ENCODE measurements at places on chromosomes 13 and 19.
A peak's percentile ranks its signal among the peaks of the same experiment; 100 is the strongest.

DNA sequence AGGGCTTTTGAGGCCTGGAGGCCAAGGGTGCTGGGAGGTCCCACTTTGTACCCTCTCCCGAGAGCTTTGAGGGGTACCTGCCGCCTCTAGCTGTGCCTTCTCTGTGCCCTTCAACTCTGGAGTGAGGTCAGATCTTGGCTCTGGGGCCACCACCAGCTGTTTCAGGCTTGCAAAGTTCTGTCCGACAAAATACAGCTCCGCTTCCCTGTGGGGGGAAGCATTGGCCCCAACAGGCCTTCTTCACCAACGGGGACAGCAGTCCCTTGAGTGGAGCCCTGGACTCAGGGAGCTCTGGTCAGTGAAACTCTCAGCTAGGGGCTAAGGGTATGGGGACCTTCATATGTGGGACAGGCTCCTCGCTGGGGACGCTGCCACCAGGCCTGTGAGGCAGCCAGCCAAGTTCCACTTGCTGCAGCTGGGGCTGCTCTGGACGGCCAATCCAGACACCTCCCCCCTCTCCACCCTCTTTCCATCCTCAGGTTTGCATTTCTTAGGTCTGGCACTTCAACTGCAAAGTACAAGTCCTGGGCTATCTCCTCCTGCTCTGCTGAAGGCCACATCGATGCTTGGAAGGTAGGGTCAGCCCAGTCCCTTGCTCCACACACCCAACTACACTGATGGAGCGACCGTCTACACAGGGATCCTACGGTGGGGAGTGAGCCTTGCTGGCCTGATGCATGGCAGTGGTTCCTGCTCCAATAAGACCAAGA is 46.8 kb downstream of the C13orf46 start:
- no peak for DNase-seq

DNA sequence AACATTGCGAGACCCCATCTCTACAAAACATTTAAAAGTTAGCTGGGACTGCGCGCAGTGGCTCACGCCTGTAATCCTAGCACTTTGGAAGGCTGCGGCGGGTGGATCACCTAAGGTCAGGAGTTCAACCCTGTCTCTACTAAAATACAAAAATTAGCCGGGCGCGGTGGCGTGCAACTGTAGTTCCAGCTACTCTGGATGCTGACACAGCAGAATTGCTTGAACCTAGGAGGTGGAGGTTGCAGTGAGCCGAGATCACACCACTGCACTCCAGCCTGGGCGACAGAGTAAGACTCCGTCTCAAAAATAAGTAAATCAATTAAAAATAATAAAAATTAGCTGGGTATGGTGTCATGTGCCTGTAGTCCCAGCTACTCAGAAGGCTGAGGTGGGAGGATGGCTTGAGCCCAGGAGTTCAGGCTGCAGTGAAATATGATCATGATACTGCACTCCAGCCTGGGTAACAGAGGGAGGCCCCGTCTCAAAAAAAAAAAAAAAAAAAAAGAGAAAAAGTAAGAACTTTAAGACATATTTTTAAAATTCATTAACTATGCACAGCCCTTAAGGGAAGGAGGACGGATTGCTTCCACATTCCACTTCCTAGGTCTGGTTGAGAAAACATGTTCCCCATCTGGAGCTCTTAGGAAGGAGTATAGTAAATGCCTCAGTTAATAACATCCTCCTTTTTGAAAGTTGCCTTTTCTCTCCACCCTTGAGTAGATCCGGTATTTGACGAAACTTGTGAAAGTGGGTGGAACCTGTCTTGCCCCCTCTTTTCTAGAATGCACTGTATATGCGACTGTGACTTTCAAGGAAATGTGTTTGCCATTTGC is 26.1 kb downstream of the EXOC3L2 start:
- DNase-seq, result no peak

- DNase-seq, result no peak
These were observed 137.3 kb downstream of the KCTD15 start for GRCh38 chr19:33933931-33934330.

DNA sequence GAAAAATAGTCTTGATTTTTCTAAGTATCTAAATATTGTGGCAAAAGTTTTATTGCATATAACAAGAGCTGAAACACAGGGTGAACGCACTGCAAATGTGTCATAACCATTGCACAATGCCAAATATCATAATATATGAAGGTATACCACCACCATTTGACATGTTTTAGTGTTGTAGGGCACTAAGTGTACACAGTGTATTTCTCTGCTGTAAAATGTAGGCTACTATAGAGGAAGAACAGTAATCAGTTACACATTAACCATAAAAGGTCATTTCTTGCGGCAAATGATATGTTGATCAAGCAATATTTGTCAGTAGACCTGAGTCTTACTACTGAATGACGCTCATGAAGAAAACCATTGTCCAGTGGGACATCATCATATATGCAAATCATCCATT is 18.3 kb upstream of the KLF5 start:
- DNase-seq, result no peak

- peak; percentile 17 for DNase-seq
These were observed 3.3 kb downstream of the GNA11 start for GRCh38 chr19:3097442-3097871.

GRCh38 chr19:51808333-51808986 is 13.5 kb downstream of the FPR3 start:
- peak; percentile 70 for DNase-seq

DNA sequence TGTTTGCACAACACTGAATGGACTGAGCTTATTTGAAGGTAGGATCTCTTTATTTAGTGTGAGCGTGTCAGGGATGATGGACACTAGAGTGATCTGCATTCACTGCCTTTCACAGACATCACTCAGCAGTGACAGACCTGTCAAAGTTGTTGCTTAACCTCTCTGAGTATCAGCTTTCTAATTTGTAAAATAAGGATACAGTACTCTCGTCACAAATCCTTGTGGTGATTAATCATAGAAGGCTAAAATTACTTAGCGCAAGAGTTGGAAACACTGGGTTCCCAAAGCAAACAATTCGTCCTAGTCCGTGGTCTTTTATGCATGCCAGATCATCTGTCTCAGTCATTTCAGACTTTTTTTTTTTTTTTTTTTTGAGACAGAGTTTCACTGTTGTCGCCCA is 16.6 kb downstream of the CARD8 start:
- DNase-seq, result no peak

GRCh38 chr13:39955560-39955959 is 300.1 kb downstream of the COG6 start:
- DNase-seq, result no peak
